IPS DF 19.7 (cell line): ENCODE measurements at places on chromosomes 16 and 17.

DNA sequence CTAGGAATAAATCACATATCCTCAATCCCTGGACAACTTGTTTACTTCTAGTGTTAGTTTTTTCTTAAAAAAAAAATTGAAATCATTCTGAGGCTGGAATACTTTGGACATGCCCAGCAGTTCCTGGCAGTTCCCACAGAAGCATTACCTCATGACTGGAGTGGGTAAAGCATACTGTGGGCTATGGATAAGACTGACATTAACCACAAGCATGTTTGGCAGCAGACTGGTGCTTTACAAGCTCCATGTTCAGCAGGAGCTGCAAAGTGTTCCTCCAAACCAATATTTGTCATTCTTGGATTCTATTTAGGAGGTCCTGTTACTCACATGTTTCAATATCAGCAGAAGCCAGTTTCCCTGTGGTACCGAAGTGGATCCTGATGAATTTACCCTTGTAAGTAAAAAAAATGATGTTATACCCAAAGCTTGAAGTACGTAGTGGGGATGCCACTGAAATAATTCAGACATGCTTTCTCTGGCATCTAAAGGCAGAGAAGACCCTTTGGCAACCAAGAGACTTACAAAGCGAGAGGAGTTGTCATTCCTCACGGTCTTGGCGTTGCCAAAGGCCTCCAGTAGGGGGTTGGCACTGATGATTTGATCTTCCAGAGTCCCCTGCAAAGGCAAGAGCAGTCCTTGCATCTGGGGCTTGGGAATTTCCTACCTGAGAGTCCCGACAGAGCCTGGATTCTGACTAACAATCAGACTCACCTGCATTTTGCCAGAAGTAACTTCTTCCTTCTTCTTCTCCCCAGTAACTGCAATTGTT lies 4.9 kb downstream of the MYH1 start:
- no peak for DNase-seq

DNA sequence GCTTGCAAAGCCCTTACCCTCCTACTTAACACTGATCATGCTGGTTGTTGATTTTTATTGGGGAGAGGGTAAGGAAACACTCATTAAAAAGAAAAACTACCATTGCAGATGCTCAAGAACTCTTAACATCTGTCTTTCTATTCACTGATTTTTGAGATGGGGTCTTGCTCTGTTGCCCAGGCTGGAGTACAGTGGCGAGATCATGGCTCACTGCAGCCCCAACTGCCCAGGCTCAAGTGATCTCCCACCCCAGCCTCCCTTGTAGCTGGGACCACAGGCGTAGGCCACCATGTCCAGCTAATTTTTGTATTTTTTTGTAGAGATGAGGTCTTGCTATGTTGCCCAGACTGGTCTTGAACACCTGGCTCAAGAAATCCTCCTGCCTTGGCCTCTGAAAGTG lies 14.5 kb downstream of the EMC8 start:
- no peak for DNase-seq

- no peak for DNase-seq
Observed at GRCh38 chr17:74904687-74905409, 11.4 kb upstream of the FADS6 start.

DNA sequence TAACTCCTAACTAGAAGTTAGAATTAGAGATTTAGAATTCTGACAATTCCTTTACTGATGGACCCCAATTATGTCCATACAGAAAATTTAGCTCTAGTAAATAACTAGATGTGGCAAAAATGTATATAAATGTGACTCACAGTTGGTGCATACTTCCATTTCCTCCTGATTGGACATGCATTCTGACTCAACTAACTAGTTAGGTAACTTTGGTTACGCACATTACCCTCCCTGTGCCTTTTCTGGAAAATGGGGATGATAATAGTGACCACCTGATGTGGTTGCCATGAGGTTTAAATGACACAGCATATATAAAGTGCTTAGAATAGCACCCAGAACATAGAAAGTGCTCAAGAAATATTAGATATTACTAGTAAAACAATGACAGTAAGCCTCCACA lies 550.0 kb upstream of the SALL1 start:
- no peak for DNase-seq

- no peak for DNase-seq
Observed at GRCh38 chr17:61284174-61284573, 115.5 kb upstream of the TBX2 start.

- no peak for DNase-seq
Observed at GRCh38 chr16:67713647-67714273, 5.4 kb downstream of the GFOD2 start.

DNA sequence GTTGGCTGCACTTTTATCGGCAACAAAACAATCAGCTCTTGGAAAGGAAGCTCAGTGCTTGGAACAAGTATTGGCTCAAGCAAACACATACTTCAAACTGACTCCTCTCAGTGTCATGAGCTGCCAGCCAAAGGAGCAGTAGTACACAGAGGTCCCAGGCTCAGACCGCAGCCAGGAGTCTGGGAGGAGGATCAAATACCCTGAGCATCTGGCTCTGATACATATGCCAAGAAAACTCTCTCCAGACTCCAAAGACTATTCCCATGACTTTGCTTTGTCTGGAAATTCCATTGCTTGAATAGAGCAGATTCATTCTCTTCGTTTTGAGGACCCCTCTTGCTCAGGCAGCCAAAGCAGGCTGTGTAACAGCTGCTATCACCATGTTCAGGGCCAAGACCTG lies 501.6 kb upstream of the PSMD7 start:
- no peak for DNase-seq

DNA sequence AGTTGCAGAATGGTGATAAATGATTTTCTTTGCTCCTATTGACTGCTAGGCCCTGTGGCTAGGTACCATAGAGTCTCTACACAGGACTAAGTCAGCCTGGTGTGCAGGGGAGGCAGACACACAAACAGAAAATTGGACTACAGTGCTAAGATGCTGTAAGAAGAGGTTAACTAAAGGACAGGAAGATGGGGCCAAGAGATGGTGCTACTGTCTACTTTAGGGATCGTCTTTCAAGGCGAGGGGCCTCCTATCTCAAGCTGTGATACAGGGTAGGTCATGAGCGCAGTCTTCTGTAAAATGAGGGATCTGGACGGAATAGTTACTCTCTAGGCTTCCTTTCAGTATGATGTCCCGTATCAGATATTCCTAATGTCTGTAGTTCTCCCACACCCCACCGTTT lies 817 bp downstream of the NME1 start:
- no peak for DNase-seq

DNA sequence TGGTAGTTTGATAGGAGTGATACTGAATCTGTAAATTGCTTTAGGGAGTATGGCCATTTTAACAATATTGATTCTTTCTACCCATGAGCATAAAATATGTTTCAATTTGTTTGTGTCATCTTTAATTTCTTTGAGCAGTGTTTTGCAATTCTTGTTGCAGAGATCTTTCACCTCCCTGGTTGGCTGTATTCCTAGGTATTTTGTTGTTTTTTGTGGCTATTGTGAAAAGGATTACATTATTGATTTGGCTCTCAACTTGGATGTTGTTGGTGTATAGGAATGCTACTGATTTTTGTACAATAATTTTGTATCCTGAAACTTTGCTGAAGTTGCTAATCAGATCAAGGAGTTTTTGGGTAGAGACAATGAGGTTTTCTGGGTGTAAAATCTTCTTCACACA lies 3.2 kb downstream of the KRTAP9-9 start:
- no peak for DNase-seq

DNA sequence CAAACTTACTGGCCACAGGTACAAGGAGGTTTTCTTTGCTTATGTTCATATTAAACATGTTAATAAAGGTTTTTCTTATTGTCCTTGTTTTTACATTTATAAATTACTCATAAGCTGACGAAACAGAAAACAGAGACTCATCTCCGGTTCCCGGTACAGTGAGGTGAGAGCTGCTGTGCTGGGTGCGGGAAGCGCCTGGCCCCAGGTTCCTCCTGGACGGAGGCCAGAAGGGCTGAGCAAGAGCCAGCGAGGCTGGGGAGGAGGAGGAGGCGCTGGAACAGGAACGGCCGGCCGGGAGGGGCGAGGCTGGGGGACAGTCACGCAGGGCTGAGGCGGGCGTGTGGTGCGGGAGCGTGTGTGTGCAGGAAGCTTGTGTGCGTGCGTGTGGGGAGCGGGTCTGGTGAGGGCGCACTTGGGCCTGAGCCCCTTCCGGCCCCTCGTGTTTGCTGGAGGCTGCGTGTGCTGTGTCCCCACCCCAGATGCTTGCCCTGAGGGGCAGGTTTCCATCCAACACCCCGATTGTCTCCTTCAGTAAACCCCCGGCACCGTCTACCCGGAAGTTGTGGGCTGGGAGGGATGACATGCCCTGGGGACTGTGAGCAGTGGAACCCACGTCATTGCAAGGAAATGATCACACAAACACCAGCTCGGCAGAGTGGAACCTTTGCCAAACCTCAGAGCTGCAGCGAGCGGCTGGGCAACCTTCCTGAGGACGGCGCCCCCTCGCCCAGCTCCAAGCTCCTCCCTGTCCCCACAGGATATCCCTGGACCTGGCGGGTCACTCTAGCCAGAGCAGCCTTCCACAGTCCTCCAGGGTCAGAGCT lies 19.5 kb downstream of the CD7 start:
- DNase-seq: no peak

GRCh38 chr17:71399649-71400048 lies 721.2 kb upstream of the SOX9 start:
- DNase-seq: no peak

DNA sequence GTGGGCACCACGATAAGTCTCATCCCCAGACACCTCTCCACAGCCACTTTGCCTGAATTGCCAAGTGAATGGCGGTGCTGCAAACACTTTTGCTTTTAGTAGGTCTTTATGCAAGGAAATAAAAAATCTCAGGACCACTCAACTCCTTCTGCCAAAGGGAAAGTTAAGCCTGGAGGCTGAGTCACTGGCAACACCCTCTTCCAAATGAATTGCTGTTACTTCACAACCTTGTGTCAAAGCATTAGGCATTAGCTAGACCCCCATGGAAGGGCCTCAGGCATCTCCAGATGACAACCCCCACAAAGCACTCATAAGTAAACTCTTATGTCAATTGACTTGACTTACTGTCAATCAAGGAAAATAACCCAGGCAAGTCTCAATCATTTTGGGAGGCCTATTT lies 43.0 kb downstream of the RNF112 start:
- DNase-seq: no peak

DNA sequence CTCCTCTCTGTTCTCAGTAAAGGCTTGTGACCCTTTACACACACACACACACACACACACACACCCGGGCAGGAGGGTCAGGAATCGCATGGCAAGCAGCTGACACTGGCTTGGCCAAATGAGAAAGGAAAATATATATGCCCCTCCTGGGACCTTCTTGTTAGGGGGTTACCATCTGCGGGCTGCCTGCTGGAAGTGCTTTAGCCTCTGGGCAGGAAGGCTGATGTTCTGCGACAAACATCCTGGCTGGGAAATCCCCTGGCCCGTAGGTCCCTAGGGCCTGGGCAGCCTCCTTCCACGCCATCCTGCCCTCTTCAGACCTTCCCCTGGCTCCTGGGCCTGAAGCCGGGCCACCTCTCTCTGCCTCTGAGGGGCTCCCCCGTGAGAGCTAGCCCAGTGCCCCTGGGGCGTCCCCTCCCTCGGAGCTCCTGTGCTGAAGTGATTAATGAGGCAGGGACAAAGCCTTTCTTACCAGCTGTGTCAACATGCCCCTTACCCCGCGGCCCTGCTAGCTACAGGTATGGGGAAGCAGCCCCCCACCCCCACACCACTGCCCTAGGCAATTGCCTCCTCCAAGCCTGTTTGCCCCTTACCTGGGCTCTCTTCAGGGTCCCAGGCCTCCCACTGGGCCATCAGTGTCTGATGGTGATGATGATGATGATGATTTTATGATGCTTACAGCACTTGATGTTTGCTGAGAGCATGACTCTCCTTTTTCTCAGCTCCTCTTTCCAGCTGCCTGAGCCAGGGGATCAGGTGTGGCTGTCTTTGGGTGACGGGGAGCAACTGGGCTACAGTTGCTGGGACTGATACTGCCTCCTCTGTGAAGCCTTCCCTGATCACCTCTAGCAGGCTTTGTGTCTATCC lies 32.8 kb upstream of the ETV4 start:
- no peak for DNase-seq

DNA sequence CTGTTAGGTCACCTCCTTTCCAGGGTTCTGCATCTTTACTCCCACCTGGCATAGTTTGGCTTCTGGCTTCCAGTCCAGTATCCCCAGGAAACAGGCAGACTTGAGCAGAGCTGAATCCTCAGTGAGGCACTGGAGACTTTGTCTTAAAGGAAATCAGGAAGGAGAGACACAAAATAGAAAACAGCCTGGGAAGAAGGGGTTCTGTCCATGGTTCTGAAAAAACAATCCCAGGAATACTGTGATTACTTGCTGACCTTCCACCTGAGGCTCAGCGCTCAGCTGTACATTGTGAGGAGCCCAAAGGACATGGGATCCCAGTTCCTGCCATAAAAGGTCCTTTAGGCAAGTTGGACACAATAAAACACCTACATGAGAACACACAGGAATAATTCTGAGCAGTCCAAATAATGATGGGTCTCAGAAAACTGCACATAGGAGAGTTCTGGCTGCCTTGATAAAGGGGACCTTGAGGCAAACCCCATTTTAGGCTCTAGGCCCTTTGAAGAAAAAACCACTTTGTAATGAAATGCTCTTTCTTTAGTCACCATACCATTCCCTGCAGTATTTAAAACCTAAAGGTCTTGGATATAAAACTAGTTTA lies 81.4 kb upstream of the CRHR1 start:
- no peak for DNase-seq

- DNase-seq: no peak
Observed at GRCh38 chr16:54066451-54067105, 220.0 kb downstream of the IRX3 start.

DNA sequence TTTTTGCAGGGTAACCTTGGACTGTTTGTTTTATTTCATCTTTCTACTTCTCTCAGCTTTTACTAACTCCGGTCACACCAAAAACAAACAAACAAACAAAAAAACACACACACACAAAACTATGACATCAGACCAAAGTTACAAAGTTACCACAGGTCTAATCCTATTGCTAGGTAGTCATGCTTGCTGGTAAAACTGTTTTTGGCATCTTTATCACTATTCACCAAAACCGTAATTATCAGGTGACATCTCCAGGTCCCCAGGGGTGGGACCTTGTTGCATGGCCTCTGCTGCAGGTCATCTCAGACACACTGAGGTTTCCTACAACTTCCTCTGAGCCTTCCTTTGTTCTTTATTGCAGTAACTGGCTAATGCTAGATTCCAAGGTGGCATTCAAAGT lies 162.3 kb downstream of the ABCA8 start:
- DNase-seq: no peak

DNA sequence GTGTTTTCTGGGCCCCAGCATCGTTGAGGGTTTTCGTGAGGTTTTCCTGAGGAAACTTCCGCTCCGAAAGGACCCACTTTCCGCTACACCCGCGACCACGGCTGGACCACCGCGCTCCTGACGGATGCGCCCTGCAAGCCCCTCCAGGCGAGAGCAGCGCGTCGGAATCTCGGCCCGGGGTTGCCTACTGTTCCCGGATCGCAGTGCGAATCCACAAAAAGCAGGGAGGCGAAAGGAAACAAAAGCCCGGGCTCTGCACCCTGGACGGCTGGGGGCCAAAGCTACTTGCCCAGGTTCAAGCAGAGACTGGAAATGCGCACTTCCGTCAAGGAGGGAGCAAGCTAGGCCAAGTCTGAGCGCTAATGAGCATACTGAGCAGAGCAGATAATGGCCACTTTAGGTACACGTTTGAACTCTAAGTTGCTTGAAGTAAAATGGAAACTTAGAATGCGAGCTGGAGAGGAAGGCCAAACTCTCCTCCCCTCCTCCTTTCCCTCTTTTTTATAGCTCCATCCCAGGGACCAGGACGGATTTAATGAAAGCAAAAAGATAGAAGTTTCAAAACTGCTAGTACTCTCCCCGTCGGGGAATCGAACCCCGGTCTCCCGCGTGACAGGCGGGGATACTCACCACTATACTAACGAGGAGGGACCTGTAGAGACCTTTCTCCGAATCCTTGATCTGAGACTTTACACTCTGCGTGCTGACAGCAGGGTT lies 11.4 kb upstream of the AURKB start:
- no peak for DNase-seq
